A549 treated with RU486 at 1 μM for 4 hours (cell line): ENCODE measurements at places on chromosomes 2 and 18. TPM values are rescaled to one million over a fixed set of nuclear protein-coding genes. Genes with fewer than 3 reads are reported as not detected.

Gene C2orf81
- total RNA-seq = 1.9 to 3.5 TPM (median 3.2 TPM) in 5 replicates

Gene RAB27B
- total RNA-seq = 11.8 to 14.5 TPM (median 12.8 TPM) in 5 replicates

Gene SERPINB3
- 0.09 to 0.21 TPM (median 0.14 TPM) in 3 of 5 replicates, not detected in the others for total RNA-seq

Gene CCDC141
- total RNA-seq = not detected in 5 replicates

Gene FSIP2
- total RNA-seq = not detected in 5 replicates

Gene LYPD6
- total RNA-seq = 0.03 to 0.07 TPM (median 0.06 TPM) in 4 of 5 replicates, not detected in the other

Gene IMP4
- 141 to 198 TPM (median 163 TPM) in 5 replicates for total RNA-seq

Gene MLPH
- total RNA-seq = 189 to 291 TPM (median 256 TPM) in 5 replicates

Gene LHCGR
- total RNA-seq = not detected in 5 replicates

Gene TMEM237
- total RNA-seq = 15.7 to 20.3 TPM (median 19.6 TPM) in 5 replicates

Gene TIA1
- 46.1 to 54.8 TPM (median 48.1 TPM) in 5 replicates for total RNA-seq

Gene AGXT
- not detected in 5 replicates for total RNA-seq

Gene CFC1
- total RNA-seq = not detected in 5 replicates

Gene ACTG2
- 0.17 to 0.43 TPM (median 0.29 TPM) in 4 of 5 replicates, not detected in the other for total RNA-seq

Gene TGFA
- 7.9 to 9.5 TPM (median 8.7 TPM) in 5 replicates for total RNA-seq

Gene R3HDM1
- total RNA-seq = 24.9 to 29.0 TPM (median 27.1 TPM) in 5 replicates
